ENCODE measurements at places on chromosomes 1 and 21.

DNA sequence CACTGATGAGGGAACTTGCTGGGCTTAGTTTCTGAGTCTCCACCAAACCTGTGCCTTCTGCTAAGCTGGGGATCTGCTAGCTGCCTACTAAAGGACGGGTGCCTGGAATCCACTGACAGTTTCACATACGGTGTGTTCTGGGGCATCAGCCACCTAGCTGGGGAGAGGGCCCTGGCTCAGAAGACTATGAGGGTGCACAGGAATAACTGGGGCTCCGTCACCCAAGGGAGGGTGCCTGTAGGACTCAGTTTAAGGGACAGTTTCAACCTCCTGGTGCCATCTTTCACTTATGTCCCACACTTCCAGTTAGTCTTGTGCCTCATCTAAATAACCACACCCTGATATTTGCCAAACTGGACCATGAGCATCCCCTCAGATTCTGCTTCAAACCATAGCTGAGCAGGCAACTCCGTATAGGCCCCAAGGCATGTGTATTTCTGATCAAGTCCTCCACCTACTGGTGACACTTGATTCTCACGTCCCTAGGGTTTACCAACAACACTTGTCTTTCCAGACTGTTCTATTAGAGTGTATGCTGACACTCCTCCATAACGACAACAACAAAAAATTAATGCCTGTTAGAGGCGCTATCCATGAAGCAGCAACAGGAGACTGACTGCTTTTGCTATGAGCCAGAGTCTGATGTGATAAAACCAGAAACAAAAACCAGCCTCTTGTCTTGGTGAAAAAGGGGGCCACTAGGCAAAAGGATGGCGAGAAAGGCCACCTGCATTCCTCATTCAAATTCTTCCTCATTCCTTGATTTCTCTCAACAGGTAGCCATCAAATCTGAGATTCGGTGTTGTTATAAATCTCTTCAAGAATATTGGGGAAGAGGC is 55.0 kb upstream of the PAXBP1 start:
- peak; percentile 48 for DNase-seq

DNA sequence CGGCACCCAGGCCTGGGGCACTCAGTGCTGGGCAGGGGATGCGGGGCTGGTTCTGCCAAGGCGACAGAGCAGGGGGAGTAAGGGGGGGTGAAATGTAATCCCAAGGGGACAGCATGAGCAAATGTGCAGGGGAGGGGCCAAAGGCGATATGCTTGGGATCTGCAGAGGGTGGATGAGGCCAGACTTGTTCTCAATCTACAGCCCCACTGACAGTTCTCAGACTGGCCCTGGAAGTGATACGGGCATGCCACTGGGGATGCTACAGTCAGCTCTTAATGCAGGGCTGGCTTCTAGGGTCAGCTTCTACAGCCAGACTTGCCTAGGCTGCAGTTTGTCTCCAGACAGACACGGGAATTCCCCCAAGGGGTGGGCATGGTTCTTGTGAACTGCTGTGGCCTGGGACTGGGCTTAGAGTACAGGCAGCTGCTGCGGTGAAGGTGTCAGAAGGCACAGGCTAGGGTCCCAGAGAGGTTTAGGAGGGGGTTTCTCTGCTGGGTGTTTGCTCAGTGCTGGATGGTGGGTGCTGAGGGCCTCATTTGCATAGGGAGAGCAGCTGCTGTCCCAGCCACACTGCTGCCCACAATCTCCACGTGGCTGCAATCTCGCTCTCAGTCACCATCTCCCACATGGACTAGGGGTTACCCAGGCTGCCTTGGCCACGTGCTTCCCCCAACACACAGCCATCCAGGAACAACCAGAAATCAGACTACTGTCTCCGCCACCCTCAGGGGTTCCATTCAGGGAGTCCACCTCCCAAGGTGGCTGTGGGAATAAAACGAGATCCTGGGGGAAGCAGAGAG is 190.1 kb downstream of the HIVEP3 start:
- no peak for DNase-seq

GRCh38 chr1:78070758-78071157 is 25.0 kb downstream of the GIPC2 start:
- DNase-seq, result no peak

DNA sequence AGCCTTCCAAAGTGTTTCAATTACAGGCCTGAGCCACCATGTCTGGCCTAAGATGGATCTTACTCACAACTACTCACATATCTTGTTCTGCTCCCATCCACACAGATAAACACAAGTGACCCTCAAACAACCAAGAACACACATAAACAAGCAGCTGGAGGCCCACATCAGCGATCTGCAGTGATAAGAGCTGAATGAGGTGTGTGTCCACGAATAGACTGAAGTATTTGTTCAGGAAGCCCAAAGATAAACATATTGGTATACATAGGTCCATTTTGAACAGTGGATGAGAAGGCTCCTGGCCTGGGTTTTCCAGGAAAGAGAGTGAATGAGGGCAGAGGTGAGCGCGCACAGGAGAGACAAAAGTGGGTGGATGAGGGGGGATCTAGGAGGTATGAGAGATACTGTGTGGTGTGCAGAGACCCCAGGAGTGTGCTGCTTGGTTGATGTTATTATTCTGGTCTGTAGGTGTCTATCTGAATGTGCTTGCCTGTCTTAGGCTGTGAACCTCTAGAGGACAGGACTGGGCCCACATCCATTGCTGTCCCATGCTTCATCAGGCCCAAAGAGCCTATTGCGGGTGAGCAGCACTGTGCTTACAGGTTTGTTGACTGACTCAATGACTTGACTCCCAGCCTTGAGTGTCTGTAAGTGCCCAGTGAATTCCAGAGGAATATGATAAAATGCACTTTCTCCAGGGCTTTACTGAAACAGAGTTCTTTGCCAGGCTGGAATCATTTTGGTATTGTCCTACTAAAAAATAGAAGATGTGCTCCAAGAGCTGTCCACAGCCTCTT is 79.9 kb upstream of the ATP1A1 start:
- DNase-seq, result no peak

GRCh38 chr1:170856455-170856854 is 78.9 kb upstream of the MROH9 start:
- no peak for DNase-seq

- DNase-seq, result peak; percentile 56
Observed at GRCh38 chr21:38985568-38986378, 180.0 kb downstream of the ETS2 start.

- no peak for DNase-seq
Observed at GRCh38 chr21:41615613-41616012, 107.7 kb upstream of the TMPRSS2 start.

DNA sequence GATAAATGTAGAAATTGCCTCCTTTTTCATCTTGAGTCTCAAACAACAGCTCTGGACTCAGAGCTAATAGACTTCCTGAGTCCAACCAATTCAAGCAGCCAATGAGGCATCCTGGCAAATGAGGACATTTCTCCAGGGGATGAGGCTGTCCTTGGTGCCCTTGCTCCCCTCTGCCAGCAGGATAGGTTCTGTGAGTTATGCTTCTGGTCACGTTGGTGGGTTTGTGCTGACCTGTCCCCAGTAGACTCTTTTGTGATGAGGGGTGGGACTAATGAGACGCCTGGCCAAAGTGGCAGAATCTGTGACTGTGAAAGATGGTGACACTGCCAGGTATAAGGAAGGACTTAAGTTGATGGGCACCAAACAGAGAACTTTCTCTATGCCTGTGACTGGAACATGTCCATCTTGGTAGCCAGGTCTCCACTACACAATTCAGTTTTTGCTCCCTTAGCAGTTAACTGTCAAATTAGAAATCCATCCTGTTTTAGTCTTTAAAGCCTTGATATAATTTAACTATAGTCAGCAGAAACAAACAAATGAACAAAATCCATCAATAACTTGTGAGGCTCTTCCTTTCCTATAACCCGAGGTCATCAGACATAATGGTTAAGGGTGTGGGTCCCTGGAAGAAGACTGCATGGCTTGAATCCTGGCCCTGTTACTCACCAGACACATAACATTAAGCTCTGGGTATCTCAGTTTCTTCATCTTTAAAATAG is 35.7 kb upstream of the THEM4 start:
- DNase-seq, result no peak

GRCh38 chr1:17494114-17494729 is 45.3 kb upstream of the ARHGEF10L start:
- peak; percentile 38 for DNase-seq

- peak; percentile 59 for DNase-seq
Observed at GRCh38 chr1:46131712-46132528, 509 bp downstream of the PIK3R3 start.

DNA sequence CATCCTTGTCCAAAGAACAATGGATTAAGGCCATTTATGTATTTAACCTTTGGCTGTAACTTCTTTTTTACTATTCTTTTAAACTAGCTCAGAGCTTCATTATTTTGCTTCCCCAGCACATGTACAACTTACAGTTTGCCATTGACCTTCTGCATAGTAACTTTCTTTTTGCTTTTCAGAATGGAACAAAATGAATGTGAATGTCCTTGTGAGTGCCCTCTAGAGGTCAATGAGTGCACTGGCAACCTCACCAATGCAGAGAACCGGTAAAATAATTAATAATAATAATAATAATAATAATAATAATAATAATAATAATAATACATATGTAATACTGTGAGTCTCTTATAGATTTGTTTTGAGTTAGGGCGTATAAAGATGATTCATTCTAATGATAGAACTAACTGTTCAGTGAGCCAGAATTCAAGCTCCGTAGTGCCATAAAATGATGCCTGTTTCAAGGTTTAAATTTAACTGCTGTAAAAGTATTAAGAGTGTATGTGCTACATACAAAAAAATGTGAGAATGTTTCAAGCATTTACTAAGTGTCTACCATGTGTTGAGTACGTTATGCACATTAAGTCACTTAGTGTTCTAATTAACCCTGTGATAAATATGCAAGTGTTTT is 69.0 kb upstream of the RAVER2 start:
- peak; percentile 31 for DNase-seq

- DNase-seq, result no peak
Observed at GRCh38 chr1:246761396-246761795, 37.2 kb downstream of the SCCPDH start.

DNA sequence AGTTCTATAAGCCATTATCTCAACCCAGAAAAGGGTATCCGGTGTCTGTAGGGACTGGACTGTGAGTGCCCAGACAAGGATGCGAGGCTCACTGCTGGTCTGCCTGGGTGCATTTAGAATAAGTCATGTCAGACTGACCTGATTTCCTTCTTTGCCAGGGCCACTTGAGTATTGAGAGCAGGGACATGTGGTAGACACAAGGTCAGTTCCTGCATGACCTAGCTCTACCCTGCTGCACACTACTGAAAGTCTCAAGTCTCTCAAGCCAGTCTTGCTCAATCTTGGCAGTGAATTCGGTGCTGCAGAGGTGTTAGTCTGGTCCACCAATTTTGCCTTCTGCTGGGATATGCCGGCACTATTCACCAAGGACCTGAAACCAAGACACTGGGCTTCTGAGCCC is 180.1 kb downstream of the C1orf94 start:
- DNase-seq, result no peak

DNA sequence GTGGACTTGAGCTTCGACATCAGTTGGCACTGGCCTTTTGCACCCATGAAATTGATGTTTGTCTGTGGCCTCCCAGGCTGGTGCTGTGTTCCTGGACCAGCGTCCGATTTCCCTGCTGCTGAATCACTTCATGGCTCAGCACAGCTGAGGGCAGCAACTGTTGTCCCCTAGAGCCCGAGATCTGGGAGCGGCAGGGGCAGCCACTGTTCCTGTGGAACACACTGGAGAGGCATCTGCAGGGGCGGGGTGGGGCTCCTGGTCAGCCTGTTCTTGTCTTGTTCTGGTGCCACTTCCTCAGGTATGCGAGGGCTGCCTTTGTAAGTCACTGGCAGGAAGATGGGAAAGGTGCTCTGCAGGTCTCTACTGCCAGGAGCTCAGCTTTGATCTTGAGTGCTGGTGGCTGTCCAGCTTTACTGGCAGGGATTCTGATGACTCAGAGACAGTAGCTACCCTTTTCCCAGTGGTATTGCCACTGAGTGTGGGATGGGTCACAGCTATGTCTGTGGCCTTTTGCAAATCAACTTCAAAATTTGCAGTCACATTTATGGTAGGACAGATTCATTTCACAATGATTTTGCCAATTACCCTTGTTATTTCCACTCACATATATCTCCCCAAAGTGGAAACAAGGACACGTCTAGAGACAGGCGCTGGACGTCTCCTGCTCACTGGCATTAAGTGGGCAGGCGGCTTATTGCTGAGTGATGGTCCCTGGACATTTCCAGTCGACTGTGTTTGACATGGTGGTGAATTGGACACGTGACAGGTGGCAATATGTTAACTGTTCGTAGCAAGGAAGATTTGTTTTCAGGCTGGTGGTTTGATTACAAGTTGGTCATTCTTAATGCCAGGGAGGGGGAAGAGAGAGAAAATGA is 15.3 kb downstream of the AGPAT3 start:
- DNase-seq, result no peak

GRCh38 chr1:245298781-245299180 is 144.0 kb downstream of the KIF26B start:
- no peak for DNase-seq

DNA sequence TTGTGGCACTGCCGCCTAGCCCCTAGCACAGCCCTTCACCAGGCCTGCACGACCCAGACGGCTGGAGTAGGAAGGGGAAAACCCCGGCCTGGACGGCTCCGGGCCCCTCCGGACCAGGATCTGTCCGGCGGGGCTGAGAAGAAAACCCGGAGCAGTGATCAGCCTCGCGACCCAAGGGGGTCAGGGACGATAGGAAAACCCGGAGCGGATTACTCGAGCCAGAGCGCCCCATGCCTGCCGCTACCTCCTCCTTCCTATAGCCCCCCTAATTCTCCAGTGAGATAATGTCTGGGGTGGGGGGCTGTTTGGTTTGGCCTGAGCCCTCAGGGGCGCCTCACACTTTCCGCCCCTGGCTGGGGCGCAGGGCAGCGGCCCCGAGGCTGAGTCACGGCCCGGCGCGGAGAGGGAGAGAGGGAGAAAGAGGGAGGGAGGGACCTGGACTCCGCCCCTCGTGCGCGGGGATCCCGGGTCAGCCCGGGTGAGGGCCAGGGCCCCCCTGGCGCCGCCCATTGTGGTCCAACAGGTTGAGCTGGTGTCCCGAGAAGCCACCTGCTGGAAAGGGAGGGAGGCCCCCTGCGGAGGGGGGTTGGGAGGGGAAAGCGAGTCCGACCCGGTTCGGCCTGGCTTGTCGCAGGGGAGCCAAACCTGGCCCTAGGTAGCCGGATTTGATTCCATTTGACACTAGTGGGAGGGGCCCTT is 1.7 kb upstream of the ZBTB7B start:
- peak; percentile 86 for DNase-seq

- no peak for DNase-seq
Observed at GRCh38 chr1:214224611-214225354, 56.2 kb upstream of the SMYD2 start.

- DNase-seq, result no peak
Observed at GRCh38 chr1:11068600-11069473, 9.0 kb upstream of the SRM start.

GRCh38 chr21:44886113-44887075 is 12.9 kb upstream of the PTTG1IP start:
- DNase-seq, result no peak

DNA sequence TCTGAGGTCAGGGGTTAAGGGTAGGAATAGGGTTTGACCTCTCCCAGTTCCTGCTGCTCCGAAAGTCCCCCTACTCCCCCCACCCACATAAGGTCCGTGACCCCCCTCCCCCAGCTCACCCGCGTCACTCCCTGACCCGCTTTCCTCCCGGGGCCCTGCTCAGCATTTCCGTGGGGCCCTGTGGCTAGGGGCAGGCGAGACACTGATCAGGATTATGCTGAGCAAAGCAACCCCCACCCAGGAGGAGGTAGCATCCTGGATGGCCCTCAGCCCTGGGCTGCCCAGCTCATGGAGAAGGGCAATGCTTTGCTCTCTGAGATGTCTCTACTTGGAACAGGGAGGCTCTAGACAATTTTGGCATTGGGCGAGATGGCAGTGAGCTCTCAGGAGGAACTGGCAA is 3.7 kb downstream of the RORC start:
- DNase-seq, result peak; percentile 59

- no peak for DNase-seq
Observed at GRCh38 chr1:165686121-165686970, 12.0 kb downstream of the ALDH9A1 start.

GRCh38 chr1:88351960-88352359 is 332.1 kb upstream of the PKN2 start:
- DNase-seq, result no peak

All from CD4-positive, alpha-beta T cell (primary cell).